ENCODE measurements at places on chromosomes 4 and X.

DNA sequence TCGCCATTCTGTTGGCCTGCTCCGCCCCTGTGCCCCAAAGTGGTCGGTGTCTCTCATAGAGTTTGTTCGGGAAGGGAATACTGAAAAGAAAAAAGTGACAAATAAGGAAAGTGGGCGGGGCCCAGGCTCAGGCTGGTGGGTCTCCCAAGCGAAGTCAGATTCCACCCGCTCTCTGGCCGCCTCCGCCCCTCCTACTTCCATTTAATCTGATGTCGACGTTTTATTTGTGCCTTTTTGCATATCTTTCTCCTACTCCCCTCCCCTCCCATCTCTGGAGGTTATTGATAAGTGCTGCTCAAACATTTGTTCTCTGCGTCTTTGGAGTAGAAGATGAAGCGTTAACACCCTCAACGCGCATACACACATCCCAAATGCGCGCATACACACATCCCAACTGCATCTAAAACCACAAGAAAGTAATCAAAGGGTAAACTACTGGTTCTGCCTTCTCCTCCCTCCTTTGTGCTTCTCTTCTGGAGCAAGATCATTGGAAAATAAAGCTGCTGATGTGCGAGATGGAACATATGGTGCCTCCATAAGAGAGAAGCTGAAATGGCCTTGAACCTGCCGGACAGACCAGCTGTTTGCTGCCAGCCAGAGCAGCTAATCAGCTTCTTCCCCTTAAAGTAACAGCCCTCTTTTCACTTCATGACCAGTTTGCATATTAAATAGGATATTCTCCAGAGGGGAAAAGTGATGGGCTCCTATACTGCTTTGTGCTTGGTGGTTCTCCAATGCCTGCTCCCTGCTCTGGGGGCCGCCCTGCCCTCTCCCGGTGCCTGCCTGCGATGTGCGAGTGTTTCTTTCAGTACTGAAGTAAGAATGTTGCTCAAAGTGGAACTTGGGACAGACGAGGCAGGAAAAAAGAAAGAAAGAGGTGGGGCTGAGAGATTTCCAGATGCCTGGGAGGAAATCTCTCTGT, 3.1 kb downstream of the MAMLD1 start:
- peak; percentile 37 for DNase-seq

DNA sequence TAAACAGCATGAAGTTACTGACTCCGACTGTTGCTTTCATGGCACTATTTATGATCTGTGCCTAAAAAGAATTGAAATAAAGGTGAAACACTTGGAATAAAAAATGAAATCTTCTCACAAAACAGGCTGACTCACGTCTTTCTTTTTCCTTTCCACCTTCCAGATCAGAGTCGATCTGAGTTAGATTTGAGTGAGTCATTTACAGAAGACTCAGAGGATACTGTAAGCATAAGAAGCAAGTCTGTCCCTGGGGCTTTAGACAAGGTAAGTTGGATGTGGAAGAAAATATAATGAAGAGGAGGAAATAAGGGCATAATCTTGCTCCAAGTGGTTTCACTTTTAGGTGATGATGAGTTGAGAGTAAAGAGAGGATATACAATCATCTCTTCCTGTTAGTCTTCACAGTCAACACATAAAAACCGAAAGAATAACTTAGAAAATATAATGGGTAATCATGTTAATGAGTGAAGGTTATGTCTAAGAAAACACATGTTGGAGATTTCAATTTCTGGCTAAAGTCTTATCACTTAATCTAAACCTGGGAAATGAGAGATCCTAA, 89.7 kb downstream of the SYTL5 start:
- DNase-seq: peak; percentile 36

- DNase-seq: no peak
Observed at GRCh38 chr4:99759346-99759984, 57.2 kb upstream of the DAPP1 start.

DNA sequence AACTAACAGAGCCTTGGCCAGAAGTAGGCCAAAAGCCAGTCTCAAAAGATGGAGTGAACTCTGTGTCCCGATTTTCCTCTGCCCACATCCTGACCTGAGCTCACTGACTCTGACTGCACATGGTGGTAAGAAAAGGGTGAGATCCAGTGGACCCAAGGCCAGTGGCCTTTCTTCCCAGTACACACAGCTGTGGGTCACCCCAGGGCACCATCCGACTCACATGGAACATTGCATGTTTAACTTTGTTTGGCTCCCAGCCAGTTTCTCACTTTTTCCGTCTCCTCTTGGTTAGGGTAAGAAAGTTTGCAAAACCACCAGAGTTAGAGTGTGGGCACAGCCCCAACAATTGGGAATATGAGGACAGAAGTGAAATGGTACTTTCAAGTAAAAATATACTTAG, 69.8 kb downstream of the GAB1 start:
- DNase-seq: peak; percentile 22

DNA sequence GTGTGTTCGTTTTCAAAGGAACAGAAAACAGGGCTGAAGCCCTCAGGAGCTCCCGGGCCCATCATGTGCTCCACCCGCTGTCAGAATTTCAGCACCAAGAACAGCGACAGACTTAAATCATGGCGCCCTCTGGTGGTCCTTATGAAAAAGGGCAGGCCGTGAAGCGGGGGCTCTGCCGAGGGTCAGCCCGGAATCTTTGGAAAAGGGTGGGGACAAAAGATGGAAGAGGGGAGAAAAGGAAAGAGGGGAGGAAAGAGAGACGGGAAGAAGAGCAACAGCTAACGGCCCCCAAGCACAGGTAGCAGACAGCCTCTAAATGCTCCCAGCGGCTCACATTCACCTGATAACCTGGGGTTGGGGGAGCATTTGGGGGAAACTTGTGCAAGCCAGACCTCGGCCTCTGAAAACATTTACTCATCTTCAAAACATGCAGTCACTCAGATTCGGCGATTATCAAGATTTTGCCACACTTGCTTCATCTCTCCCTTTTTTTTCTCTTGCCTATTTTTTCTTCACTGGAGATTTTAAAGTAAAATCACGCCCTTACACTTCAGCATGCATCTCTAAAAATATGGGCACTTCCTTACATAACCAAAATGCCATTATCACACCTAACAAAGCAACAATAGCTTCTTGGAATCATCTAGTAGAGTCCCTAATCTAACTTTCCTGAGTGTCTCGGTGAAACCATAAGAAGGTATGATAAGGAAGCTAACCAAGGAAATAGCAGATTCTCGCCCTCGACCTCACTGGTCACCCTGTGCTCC, 28.1 kb upstream of the MAN2B2 start:
- peak; percentile 61 for DNase-seq

DNA sequence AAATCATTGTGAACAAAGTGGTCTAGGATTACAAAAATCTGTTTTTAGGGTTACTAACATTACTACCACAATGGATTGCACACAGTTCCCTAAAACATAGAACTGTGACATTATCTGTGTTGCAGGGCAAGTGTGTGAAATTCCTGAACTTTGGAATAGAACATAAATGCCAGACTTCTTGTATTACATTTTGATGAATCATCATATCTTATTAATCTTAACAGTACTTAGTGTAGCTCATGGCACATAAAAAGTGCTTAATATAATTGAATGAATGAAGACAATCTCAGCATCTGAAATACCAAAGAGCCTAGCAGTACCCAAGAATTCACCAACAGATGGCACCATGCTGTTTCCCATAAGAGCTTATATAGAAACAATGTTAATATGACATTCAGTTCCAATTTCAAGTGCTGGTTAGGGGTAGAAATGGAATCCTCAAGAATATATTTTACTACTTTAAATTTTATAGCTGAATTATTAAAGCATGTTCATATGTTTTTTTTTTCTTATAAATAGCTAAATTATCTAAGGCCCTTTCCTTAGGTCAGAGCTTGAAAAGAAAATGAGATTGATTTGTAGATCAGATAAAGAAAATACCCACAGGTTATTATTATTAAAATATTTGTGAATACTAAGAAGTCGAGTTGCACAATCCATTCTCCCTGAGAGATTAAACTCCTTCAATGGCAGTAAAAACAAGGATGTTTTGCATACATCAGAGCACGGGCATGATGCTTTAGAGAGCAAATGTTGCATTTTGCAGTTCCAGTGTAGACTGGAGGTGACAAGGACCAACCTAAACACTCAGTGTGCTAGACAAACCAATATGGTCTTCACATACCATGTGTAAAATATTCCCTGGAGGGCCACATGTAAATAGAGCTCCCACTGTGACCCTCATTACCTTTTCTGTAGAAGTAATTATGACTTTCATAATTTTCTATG, 25.7 kb upstream of the SHISA3 start:
- peak; percentile 55 for DNase-seq

DNA sequence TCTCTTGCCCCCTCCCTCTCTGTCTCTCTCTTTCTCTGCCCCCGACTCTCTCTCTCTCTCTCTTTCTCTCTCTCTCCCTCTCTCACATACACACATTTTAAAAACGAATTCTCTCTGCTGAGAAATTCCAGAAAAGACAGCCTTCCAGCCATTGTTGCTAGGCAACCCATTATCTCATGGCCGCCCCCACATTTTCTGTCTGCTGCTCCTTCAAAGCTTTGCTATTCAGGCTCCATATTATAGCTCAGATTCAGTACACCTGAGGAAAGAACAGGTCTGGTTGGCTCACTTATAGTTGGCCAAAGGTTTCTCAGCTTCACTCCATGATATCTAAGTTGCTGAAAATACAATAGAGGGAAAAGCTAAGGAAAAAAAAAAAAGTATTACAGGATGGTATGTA, 174.4 kb upstream of the RADX start:
- DNase-seq: no peak

DNA sequence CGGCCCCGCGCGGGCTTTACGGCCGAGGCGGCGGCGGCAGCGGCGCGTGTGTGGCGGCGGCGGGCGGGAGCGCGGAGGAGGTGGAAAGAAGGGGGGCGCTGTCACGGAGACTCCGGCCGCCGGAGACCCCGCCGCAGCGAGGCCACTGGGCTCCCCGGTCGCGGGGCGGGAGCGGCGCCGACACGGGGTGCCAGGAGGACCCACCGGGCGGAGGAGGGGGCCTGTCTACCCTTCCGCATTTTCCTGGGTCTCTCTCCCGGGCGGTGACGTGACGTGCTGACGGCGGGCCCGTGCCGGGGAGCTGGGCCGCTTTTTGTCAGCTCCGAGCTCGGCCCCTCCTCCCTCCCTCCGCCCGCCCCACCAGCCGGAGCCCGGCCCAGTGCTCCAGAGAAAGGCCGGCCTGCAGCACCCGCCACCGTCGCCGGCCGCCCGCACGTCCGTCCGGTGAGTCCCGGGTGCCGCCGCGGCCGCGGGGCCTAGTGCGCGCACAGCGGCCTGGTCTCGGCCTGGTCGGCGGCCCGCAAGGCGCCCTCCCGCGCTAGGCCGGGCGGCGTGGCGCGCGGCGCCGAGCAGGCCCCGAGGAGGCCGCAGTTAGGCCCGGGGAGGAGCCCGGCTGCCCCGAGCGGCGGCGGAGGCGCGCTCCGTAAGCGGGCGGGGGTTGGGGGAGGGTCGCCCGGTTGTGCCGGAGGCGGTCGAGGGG, at the start of gene ZFX:
Gene ZFX (plus strand): TSS at position 379 of the 700 bp plus-strand sequence. CDS start 23,014 bp downstream, outside the sequence.
- peak; percentile 32 for DNase-seq

DNA sequence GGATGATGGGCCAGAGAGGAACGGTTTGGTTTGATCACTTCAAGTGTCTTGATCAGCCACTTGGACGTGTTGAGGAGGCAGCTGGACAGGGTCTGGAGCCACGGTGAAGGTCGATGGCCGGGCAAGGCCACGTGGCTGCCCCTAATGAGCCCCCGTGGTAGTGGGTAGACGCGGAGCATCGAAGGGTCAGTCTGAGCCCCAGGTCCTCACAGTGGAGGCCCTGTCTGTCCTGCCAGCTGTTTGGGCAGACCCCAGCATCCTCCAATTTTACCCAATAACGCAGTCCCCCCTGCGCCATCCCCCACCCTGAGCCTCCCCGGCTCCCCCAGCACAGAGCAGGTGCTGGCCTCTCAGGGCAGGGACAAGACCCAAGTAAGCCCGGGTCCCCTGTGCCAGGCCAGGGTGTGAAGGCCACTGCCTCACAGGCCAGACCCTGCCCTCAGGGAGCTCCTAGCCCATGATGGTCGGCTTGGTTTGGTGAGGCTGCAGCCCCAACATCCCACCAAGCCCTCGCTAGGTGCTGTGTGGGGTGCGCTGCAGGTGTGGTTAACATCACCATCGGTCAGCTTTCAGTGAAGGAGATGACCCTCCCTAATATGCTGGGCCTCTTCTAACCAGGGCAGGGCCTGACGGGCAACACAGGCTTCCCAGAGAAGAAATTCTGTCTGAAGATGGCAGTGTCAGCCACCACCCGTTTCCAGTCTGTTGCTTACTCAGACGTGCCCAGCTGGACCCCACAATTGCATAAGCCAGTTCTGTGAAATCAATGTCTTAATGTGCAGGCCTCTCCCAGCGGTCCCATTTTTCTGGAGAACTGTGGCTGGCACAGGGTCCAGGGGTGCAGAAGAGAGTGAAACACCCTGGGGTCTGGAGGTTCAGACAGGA, 40.5 kb upstream of the NKX1-1 start:
- DNase-seq: no peak

- peak; percentile 90 for DNase-seq
Observed at GRCh38 chr4:12409507-12410190, 981.0 kb upstream of the HS3ST1 start.

GRCh38 chrX:78517124-78517523, 142.0 kb downstream of the RTL3 start:
- DNase-seq: no peak

GRCh38 chrX:98607739-98608138, 1724.0 kb downstream of the RPA4 start:
- no peak for DNase-seq

DNA sequence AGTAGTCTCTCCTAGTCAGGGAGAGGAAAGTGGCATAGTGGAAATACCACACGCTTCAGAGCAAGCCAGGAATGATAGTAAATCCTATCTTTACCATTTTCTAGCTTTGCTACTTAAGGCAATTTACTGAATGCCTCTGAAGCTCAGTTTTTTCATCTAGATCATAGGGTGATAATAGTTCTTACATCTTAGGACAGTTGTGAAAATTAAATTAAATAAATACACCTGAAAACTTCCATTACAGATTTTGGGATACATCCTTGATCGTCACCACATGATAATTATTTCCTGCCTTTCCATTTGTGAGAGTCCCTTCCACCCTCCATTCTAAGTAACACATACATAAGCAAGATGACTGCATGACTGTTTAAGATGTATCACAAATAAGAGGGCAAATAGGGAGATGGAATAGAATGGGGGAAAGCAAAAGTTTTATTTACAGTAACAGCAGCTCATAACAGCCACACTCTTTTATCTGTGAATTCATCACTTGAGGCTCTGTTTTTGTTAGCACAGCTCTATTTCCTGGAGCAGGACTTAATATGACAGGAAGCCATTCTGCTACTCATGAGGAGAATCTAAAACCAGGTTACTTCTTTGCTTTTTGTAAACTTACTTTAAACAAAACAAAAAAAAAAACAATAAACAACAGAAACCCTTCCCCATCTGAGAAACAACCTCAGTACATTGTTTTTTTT, 13.4 kb downstream of the P2RY10 start:
- no peak for DNase-seq

DNA sequence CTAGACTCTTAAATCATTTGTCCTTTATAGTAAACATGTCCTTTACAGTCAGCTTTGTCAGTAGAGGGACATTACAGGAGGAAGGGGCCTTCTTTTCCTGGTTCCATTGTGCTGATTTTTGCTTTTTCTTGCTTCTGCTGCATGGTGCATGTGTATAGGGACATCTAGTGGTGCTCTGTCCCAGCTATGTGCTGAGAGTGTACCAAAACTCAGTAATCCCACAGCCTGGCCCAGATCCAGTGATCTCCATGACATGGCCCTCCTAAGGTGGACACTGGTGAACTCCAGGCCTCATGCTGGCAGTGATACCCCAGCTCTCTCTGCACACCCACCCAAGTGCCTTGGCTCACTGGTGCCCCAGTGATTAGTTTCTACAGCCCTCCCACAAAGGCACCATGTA, 45.2 kb downstream of the MAGEB17 start:
- DNase-seq: peak; percentile 15

- DNase-seq: no peak
Observed at GRCh38 chr4:138645289-138645688, 370.3 kb upstream of the NOCT start.

GRCh38 chrX:13473442-13474163, 95.8 kb upstream of the EGFL6 start:
- no peak for DNase-seq

All from ACHN (cell line).